IMR-90 (cell line): ENCODE measurements at places on chromosomes 5 and 9.

DNA sequence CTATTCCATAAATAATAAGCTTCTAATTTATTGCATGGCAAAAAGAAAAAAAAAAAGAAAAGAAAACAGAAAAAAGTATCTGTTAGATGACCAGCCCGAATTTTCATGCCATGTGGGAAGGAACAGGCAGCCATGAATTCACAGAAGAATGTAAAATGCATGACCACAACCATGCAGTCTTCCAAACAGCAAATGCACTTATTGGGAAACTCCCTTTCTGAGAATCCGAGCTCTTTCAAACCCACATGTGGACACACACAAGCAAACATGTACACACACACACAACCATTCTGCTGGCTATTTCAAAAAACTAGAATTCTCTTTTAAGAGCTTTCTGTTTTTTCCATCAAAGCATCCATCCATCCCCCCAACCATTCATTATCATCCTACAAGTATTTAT is 236.1 kb downstream of the DNAH5 start:
- DNase-seq: peak; percentile 72

- no peak for DNase-seq
These were observed 124.7 kb upstream of the NIPBL start for GRCh38 chr5:36751886-36752285.

DNA sequence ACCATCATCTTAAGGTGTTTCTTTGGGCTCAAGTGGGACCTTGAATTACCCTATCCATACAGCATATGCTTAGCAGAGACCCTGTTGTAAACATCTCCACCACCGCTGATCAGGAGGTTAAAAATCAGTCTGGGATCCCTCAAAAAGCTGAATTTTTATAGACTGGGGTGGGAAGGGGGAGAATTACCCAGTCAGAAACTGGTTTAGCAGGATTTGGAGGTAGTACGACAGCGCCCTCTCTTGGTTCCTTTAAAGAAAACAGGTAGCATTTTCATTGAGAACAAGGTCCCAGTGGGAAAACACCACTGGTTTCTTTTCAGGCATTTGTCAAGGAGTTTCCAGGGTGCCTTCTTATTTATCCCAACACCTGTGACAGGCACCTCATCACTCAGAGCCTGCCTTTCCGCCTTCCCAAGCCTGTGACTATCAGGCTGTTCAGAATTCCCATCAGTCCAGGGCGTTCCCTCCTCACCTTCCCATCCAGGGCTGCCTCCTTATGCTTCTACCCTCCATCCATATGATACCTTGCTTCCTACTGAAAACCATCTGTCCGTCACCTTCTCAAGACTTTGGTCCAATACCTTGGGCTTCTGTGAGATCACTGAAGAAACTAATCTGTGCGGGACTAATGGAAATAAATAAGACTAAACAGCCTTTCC is 203.8 kb upstream of the RAI14 start:
- peak; percentile 52 for DNase-seq

DNA sequence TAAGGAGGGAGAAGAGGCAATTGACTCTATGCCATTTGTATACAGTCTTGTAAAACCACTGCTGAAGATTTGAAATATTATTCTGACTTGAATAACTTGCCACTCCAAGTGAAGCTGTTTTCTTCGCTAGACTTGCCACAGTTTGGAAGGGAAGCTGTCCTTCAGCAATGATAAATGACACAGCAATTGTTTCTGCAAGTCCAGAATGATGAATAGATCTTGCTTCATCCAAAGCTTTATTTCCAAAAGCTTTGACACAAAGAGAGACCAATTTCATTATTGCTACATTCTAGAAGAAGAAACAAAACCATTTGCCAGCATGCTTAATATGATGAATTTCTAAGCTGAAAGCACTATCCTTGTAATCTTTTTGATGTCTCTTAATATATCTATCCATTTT is 73.7 kb downstream of the ZNF366 start:
- DNase-seq: no peak

GRCh38 chr9:120869726-120870125 is 7.3 kb downstream of the PHF19 start:
- no peak for DNase-seq

DNA sequence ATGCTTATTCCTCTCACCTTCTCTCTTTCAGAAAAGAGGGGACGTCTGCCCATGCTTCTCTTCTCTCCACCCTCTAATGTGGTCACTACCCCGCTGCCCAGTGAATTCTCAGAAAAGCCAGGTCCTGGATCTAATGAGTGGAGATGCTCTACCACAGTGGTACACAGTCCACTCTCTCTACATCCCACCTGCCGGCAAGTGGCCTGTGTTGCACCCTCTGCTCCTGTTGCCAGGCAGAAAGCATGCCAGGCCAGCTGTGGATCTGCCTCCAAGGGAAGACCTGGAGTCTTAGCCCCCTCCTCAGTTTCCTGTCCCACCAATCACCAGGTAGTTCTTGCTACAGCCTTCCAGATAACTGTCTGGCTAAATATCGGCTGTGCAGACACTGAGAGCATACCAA is 71.2 kb upstream of the SPDL1 start:
- DNase-seq: no peak

DNA sequence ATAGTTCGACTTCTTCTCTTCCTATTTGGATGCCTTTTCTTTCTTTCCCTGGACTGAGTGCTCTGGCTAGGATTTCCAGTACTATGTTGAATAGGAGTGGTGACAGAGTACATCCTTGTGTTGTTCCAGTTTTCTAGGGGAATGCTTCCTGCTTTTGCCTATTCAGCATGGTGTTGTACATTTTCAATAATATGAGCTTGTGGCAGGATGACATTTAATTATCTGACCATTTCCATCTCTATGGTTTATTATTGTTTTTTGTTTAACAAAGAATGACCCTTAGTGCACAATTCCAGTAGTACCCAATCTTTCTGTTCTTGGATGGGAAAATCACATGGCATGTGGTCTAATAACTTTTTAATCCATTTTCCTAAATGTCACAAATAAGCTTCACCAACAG is 135.6 kb upstream of the SLC12A2 start:
- DNase-seq: no peak
